NCI-H187 (cell line): ENCODE measurements at places on chromosomes 7 and 10.

GRCh38 chr7:48158404-48158803 lies 12.9 kb upstream of the ABCA13 start:
- no peak for DNase-seq

DNA sequence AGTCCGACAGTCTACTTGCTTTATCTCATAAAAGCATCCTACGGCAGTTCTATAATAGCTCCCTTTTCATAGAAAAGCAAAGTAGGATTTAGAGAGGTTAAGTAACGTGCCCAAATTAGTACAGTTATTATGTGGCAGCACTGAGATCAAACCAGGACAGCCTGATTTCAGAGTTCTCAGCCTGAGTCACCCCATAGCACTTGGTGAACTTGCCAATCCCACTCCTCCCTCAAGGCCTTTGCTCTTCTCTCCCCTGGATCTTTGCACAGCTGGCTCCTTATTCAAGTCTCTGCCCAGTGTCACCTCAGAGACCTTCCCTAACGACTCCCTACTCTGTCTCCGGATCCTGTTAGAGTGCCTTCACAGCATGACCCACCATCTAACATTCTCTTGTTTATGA lies 438.0 kb upstream of the NFE2L3 start:
- no peak for DNase-seq

- DNase-seq, result no peak
Measured at GRCh38 chr7:46244757-46245156, 323.7 kb upstream of the IGFBP3 start.

DNA sequence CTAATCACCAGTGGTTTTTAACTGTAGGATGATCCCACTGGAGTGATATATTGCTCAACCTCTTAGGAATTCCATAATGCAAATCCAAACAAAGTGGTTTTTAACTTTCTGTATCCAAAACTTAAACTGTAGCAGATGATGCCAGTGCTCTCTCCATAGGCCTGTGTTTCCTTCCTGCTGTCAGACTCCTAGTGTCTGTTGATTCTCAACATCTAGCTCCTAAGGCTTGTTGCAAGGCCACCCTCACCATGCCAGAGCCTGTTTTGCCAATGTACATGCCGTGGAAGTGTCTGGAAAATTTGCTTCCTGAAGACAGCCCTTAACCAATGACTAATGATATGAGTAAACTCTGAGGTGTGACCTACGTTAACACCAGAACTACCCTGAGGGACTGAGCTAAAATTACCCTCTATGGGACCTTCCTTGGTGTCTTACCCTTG lies 39.3 kb downstream of the C1GALT1 start:
- DNase-seq, result no peak

- no peak for DNase-seq
Measured at GRCh38 chr7:22380333-22380732, 23.4 kb upstream of the RAPGEF5 start.

GRCh38 chr7:23276947-23277346 lies 22.2 kb upstream of the MALSU1 start:
- DNase-seq, result no peak

DNA sequence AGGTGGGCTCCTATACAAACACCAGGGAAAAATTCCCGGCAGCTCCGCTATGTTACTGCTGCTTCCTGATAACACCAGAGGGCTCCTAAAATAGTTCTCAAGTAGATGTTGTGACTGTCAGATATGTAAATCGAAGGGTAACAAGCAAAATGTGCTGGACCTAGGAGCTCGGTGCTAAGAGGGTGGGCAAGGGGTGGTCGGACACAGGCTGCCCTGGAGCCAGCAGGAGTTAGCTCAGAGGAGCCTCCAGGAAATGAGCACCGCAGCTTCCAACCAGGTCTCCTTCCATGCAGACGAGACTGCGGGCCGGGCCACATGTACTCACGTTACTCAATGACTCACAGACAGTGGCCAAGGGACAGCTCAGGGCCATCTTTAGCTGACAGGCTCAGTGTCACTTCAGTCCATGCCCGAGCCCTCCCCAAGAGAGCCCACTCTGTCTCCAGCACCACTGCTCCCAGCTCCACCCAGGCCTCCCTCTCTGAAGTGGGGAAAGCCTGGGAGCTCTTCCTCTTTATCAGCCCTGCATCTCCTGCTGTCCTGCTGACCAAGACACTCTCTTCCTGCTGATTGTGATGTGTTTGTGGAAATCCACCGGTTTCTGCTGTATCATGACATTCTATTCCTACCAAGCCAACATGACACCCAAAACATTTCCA lies 37.2 kb upstream of the TMEM273 start:
- no peak for DNase-seq

GRCh38 chr10:97919012-97919411 lies 69.4 kb downstream of the GOLGA7B start:
- no peak for DNase-seq

GRCh38 chr7:16795624-16796023 lies 9.2 kb downstream of the AGR2 start:
- DNase-seq, result peak; percentile 75

- DNase-seq, result no peak
Measured at GRCh38 chr10:127055263-127055662, 141.1 kb downstream of the INSYN2A start.

DNA sequence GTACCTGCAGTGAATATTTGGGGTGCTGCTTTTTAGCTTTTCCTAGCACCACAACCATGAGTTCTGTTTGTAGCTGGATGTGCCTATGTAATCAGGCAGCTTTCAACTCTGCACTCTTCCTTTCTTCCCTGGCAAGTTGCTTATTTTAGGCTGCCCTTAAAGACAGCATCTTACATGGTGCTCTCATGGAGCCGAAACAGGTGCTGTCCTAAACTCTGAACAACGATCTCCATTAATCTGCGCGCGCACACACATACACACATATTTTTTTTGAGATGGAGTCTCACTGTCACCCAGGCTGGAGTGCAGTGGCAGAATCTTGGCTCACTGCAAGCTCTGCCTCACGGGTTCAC lies 9.1 kb downstream of the RPS24 start:
- no peak for DNase-seq

GRCh38 chr10:75887992-75888680 lies 456.7 kb downstream of the LRMDA start:
- no peak for DNase-seq

DNA sequence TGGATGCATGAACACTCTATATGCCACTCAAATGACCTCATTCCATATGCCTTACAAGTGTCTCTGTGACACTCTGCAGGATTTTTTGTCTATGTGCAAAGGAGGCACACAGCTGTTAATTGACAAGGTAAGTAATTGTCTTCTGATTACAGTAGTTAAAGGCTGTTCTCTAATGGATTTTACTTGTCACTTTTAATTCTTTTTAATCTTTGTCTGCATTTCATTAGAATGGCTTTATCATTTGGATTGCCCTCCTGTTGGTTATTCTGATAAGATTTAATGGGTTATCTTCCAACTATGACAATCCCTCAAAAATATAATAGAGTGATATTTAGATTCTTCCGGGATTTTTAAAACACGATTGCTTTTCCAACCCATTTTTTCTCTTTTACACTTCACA lies 290.0 kb upstream of the TEX47 start:
- DNase-seq, result no peak

DNA sequence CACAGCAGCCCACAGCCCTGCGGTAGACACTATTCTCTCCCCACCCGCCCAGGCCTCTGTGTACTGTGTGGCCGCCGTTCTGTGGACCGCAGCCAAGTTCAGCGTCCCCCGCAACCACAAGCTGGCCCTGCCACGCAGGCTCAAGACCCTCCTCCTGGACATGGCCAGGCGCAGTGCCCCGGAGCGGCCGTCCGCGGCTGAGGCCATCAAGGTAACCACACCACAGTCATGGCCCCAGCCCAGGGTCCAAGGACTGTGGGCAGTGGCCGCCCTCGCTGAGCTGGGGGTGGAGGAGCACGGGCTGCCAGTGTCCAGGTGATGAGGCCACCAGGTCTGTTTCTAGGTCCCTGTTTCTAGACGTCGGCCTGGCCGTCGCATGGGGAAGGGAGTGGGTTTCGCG lies 34.4 kb upstream of the UTF1 start:
- DNase-seq, result no peak

GRCh38 chr10:83925133-83925532 lies 214.2 kb upstream of the GHITM start:
- DNase-seq, result no peak

- DNase-seq, result no peak
Measured at GRCh38 chr7:69800495-69800894, 202.2 kb downstream of the AUTS2 start.

GRCh38 chr10:3231951-3232730 lies 59.6 kb upstream of the PITRM1 start:
- no peak for DNase-seq

DNA sequence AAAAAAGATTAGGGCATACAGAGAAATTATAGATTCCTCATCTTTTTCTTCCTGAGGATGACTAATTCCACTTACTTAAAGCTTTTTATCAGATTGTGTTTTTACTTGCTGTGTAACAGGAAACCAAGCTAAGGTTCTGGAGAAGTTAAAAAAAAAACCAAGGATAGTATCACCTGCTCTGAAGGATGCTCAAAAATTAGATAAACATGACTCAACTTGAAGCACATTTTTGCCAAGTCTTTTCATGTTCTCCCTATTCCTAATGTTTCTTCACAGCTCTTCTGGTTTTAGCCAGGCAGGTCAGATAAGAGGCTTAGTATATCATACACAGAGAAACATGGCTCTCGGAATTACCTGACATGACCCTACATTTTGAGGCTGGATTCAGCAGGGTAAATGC lies 90.3 kb downstream of the CPEB3 start:
- DNase-seq, result no peak

GRCh38 chr10:17038627-17039026 lies 91.0 kb downstream of the CUBN start:
- no peak for DNase-seq

DNA sequence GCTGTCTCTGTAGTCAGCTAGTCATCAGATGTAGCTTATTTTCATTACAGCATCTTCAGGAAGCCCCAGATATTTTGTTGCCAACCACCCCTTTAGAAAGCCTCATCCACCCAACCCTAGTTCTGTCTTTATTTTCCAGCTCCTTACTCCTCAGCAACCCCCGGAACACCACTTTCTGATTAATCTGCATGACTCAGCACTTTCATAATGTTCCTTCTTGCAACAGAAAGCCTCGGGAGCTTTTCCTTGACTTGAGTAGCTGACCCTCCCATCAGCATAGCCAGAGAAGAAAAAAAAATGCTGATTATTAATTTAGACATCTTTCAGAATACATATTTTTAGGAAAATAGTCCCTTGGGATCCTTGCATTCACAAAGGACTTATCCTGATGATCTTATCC lies 244.0 kb upstream of the CXCL12 start:
- DNase-seq, result no peak

DNA sequence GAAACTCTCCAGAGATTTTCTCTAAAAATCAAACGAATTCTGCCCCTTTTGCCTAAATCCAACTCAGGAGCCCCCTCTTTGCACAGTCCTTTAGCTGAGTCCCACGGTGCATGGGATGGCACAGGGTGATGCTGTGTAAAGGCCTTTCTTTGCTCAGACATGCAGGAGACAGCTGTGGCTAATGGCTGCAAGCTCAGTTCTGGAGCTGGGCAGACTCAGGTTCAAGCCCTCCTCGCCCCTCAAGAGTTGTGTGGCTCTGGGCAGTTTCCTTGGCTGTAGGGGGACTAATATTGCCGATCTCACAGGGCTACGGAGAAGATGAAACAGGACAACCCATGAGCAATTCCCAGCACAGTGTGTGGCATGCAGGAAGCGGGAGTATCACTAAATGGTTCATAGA lies 42.6 kb downstream of the CLEC2L start:
- DNase-seq, result no peak

DNA sequence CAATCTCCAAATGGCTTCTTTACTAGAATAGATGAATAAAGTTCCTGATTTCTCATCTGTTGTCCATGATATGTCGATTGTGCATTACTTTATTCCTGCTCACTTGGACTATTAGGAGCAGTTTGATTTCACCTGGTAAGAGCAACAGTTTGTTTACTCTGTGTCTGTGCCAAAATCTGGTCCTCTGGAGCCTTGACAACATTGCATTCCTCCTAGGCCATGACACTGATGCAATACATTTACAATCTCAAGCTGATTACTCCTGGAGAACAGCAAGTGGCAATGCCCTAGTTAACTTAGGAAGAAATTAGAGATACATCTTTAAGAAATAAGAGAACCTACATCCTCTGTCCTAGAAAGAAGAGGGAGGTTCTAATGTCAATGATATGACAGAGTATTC lies 71.8 kb downstream of the SGCE start:
- no peak for DNase-seq

- DNase-seq, result no peak
Measured at GRCh38 chr10:52379287-52379686, 65.2 kb downstream of the DKK1 start.

DNA sequence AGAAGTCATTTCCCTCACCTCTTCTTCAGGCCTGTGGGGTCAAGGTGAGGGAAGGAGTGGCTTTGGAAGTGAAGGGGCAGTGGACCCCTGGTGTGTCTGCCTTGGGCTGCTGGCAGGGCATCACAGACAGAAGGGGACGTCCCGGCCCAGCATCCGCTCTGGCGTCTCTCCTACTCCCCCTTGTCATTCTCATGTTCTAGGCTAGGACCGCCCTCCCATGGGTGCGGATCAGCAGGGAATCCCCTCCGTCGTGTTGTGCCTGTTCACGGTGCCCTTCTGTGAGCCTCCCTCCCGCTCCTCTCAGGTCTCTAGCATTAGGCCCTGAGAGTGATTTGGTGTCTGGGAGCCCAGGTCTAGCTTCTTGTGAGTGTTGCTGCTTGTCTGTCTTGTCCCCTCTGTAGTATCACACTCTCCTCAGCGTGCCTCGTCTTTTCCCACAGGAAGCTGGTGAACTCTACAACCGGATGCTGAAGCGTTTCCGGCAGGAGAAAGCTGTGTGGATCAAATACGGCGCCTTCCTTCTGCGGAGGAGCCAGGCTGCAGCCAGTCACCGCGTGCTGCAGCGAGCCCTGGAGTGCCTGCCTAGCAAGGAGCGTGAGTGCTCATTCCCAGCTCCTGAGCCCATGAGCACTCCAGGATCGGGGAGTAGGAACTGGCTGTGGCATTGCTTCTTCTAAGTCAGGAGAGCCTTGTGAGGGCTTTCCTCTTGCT lies 8.5 kb downstream of the CALHM2 start:
- DNase-seq, result no peak

GRCh38 chr10:21634599-21635365 lies 100.8 kb downstream of the MLLT10 start:
- DNase-seq, result no peak

DNA sequence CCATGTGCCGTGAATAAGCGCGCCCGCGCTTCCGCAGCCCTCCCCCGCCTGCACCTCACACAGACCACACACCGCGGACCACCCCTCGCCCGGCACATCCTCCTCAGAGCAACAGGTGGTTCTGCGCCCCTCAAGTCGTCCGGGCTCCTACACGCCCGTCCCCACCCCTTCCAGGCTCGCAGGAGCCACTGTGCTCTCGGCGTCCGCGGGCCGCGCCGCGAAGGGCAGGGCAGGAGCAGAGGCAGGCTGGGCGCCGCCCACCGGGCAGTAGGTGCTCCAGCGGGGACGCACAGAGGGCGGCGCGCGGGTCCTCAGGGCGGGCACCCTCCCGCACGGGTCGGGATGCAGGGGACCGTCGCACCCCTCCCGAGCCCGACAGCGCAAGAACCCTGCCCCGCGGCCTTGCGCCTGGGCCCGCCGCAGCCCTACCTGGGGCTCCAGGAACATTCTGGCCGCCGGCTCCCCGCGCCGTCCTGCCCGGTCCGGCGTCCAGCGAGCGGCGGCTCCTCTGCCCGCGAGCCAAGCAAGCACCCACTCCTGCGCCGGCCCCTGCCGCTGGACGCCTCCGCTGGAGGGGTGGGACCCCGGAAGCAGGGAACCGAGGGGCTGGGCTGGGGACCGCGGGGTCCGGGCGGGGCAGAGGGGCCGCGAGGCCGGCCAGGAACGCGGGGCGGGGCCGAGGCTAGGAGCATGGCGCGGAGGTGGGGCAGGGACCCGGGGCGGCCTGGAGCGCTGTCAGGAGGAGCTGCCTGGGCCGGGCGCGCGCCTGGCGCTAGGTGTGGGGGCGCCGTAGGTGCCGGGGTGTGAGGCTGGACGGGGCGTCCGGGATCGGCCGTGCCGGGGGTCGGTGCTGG lies 37.4 kb downstream of the RASGEF1A start:
- DNase-seq, result no peak
